ENCODE measurements at places on chromosomes 1 and 21.

GRCh38 chr1:8077120-8077573, 51.0 kb upstream of the ERRFI1 start:
- no peak for DNase-seq

GRCh38 chr1:107250169-107250568, 109.3 kb downstream of the NTNG1 start:
- no peak for DNase-seq

DNA sequence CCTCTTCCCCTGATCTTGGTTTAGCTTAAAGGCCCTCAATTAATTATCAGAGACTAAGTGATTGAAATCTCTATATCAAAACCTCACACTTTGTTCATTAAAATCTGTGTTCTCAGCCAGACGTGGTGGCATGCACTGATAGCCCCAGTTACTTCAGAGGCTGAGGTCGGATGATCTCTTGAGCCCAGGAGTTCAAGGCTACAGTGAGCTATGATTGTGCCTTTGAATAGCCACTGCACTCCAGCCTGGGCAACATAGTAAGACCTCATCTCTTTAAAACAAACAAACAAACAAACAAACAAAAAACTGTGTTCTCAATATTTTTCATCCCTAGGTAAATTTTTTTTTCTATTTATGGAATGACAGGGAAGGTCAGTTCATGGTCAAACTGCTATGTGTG, 18.7 kb downstream of the TRMT13 start:
- no peak for DNase-seq

- no peak for DNase-seq
Observed at GRCh38 chr1:211749251-211749650, 73.8 kb upstream of the NEK2 start.

All from C1 segment of cervical spinal cord (tissue), 14 donors.